HT-29 (cell line): ENCODE measurements at places on chromosomes 5 and 9. TPM values are rescaled to one million over a fixed set of nuclear protein-coding genes. Genes with fewer than 3 reads are reported as not detected.

The SLC4A9 gene
- 0.08 and 0.86 TPM in 2 replicates for total RNA-seq

The TOR2A gene
- 14.3 and 18.9 TPM in 2 replicates for total RNA-seq

The CCNI2 gene
- total RNA-seq: 7.3 and 8.8 TPM in 2 replicates

The FGF1 gene
- total RNA-seq: not detected in 2 replicates

The LCP2 gene
- total RNA-seq: not detected in 2 replicates

The N4BP3 gene
- 0.39 and 0.81 TPM in 2 replicates for total RNA-seq

The NHP2 gene
- total RNA-seq: 413 and 485 TPM in 2 replicates

The ALDOB gene
- 0.16 TPM in 1 of 2 replicates, not detected in the other for total RNA-seq

The HMCN2 gene
- total RNA-seq: under 0.01 TPM in 1 of 2 replicates, not detected in the other

The NEUROG1 gene
- total RNA-seq: not detected in 2 replicates

The GGTA1 gene
- total RNA-seq: not detected in 2 replicates

The MCTP1 gene
- 4.2 and 4.5 TPM in 2 replicates for total RNA-seq

The APBA1 gene
- total RNA-seq: 0.25 and 2.7 TPM in 2 replicates

The GABRP gene
- 7.4 and 11.0 TPM in 2 replicates for total RNA-seq

The EIF4EBP3 gene
- 3.0 and 6.5 TPM in 2 replicates for total RNA-seq

The CAVIN4 gene
- 0.08 and 0.10 TPM in 2 replicates for total RNA-seq

The IL9 gene
- total RNA-seq: not detected in 2 replicates

The KCNN2 gene
- total RNA-seq: not detected in 2 replicates

The DDX4 gene
- not detected in 2 replicates for total RNA-seq
